ENCODE measurements at places on chromosomes 16 and 17. TPM values are rescaled to one million over a fixed set of nuclear protein-coding genes. Genes with fewer than 3 reads are reported as not detected.

GRCh38 chr16:87790292-87791100 lies 24.7 kb upstream of the KLHDC4 start:
- DNase-seq: peak; percentile 65

The HID1 gene
- total RNA-seq: 4.7 TPM

The SLC6A4 gene
- total RNA-seq: not detected

The MILR1 gene
- not detected for total RNA-seq

GRCh38 chr17:37301288-37301687 lies 74.5 kb upstream of the C17orf78 start:
- DNase-seq: peak; percentile 65

The TBC1D3H gene
- total RNA-seq: not detected

GRCh38 chr17:19728084-19728495 lies 11.7 kb upstream of the SLC47A2 start:
- peak; percentile 81 for DNase-seq

DNA sequence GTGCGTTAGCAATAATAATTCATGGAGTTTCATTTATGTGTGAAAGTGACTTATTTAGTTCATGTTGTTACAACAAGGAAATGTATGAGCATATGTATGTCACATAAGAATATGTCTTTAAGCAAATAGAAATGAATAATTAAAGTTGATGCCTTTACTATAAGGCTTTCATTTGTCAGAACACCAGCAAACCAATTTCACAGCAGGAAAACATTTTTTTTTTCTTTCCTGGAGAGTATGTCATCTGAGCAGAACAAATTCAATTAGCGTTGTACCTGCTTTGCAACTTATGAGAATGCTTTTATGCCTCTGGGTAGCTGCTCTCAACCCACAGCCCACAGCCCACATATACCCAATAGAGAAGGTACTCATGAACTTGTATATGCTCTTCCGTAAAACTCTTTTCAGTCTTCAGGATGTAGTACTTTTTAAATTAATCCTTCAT lies 26.3 kb upstream of the APOH start:
- DNase-seq: no peak

The ITGA2B gene
- 0.17 TPM for total RNA-seq

The CRHR1 gene
- not detected for total RNA-seq

DNA sequence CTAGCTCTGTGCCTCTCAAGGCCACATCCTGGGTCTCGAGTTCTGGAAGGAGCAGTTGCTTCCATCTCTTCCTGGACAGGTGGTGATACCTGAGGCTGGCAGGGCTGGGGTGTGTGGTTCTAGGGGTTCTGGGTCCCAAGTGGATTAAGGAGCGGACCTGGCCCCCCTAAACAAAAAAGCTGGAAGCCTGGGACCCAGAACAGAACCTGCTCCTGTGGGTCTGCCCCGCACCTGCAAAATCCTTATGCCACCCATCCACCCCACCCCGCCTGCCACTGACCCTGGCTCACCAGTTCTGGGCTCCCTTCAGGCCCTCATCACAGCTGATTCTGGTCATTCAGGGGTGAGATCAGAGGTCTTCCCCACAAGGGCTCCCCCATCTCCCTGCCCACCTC lies 44.8 kb downstream of the ADCY7 start:
- no peak for DNase-seq

DNA sequence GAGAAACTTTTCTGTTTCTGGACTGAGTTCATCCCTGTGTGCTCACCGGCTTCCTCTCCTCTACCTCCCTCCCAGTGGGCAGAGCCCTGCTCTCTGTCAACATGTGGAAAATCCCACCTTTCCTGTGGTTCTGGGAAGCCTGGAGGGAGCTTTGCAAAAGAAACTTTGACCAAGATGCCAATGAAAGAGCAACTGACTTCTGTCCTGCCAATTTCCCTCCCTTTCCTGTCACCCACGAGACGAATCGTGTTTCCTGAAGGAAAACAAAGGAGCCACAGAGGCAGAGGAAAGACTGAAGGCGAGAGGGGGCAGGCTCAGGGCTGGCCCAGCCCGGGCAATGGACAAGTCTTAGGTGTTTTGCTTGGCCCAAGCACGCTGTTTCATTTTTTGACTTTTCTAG lies 82.8 kb downstream of the PLCG2 start:
- DNase-seq: no peak

- DNase-seq: peak; percentile 88
Measured at GRCh38 chr16:67163164-67163998, 1.2 kb upstream of the HSF4 start.

GRCh38 chr17:34578016-34578415 lies 1.4 kb upstream of the TMEM132E start:
- no peak for DNase-seq

DNA sequence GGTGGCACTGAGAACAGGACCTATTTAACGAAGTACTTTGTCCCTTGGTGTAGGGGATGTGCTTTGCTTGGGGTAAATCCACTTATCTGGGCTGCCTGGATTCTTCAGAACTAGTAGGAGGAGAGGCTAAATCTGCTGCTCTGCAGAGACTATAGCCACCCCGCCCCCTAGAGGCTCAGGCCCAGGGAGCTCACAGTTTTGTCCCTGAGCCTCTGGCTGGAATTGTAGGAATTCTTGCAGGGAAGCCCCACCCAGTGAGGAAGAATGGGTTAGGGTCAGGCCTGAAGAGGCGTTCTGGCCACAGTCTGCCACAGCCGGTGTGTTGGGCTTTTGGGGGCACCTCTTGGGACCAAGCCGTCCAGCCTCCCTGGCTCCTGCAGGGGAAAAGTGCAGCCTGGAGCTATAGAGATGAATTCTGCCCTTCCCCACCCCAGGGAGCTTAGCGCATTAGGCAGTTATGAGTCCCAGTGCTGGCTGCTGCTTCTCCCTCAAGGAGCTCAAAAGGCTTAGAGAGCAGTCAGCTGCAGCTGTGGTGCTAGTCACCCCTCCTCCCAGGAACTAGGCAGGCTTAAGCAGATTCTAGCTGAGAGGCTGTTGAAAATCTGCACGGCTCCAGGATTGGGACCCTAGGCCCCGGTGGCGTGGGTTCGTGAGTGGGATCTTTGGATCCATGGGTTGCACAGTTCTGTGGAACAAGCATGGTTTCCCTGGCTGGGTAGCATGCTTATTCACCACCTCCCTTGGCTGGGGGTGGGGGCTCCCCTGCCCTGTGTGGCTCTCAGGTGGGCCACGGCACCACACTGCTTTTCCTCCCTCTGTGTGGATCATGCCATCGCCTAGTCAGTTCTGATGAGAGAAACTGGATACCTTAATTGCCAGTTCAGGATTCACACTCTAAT lies 237.4 kb upstream of the TOM1L1 start:
- no peak for DNase-seq

The CARD14 gene
- not detected for total RNA-seq

The CES1 gene
- total RNA-seq: not detected

DNA sequence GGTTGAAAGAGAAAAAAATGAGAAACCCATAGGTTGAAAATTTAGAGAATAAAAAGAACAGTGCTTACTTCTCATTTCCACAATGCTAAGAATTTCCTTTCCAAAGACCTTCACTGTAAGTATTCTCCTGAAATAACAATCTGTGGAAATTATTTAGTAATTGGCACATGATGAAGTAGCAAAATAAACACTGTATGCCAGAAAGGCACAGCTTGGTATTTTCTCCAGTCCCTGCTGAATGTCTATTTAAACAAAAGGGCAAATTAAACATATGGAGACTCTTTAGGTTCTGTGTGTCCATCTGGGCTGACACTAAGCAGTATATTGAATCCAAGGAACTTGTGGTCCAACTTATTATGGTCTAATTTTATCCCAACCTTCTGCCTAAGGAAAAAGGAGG lies 46.1 kb downstream of the CHCT1 start:
- peak; percentile 72 for DNase-seq

DNA sequence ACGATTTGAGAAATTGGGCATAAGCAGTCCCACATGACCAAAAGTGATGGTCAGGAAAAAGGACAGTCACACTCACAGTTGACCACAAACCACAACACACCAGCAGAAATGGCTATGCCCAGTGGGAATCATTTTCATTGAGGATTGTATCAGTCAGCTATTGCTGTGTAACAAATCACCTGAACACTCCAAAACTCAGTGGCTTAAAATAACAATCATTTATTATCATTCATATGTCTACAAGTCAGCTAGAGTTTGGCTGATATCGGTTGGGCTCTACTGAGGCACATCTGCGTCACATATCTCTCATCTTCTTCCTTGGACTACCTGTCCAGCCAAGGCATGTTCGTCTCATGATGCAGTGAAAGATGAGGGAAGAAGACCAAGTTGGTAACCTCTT lies 93.3 kb downstream of the CMC2 start:
- DNase-seq: no peak

The KCNH4 gene
- not detected for total RNA-seq

DNA sequence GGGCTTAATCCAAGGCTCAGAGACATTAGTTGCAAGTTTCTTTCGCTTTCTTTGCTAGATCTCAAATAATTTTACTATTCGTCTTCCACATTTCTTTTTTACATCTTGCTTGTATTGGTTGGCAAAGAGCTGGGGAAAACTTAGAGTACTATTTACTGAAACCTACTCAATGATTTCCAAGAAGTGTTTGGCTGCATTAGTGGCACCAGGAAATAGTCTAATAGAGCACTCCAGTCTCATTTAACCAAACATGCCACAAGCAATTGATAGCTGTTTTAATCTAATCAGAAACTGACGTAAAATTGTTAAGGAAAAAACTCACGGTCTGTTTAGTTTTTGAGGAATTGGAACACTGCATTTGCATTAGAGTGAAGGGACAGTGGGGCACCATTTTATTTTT lies 29.0 kb downstream of the NUP93 start:
- no peak for DNase-seq

- DNase-seq: no peak
Measured at GRCh38 chr17:39894681-39895376, 23.6 kb downstream of the GSDMB start.

DNA sequence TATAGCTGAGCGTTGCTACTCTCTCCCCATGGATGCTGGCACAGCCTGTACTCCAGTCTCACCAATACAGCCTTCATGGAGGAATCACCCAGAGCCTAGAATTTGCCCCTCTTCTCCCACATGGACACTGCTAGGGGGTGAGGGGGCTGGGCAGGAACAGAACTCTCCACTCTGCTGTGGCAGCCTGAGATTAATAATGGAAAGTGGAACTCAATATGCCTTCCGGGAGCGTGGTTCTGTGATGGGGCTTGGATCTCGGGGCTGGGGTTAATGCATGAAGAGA lies 1.2 kb downstream of the SLC9A5 start:
- no peak for DNase-seq

The SIRT7 gene
- total RNA-seq: 17.6 TPM

The MYL11 gene
- not detected for total RNA-seq

DNA sequence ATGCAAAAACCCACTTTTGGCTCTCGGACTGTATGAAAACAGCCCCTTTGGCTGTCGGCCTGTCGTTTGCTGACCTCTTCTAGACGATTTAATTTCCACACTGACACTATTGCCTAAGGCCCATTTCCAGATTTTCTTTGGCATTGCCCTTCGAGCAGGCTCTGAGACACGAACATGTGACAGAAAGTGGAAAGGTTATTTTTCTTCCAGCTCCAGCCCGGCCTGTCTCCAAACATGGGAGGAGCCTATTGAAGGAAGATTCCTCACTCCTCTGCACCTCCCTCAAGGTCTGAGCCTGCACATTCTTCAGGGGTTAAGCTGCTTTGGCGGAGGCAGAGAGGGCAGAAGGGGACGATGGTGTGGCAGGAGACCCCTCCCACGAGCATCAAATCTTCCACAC lies 85.9 kb upstream of the FOXF1 start:
- no peak for DNase-seq

DNA sequence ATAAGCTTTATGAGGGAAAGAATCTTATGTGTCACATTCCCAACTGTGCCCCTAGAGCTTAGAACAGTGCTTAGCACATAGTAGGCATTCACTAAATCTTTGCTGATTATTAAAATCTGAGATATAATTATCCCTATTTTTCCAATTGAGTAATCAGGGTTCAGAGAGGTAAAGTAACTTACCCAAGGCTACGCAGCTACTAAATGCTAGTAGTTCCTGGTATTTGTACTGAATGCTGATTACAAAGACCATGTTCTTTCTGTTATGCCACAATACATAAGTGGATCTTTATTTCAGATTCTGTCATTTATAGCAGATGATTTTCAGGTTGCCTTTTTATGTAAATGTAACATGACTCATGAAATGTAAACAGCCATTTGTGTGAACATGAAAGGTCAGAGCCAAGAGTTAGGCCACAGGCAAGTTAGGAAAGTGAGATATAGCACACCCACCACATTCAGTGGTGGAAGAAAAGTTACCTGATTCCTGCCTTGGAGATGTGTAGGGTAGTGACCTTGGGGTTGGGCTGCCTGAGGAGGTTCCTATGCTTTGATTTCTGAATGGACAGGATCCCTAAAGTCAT lies 77.2 kb downstream of the FTO start:
- DNase-seq: no peak

DNA sequence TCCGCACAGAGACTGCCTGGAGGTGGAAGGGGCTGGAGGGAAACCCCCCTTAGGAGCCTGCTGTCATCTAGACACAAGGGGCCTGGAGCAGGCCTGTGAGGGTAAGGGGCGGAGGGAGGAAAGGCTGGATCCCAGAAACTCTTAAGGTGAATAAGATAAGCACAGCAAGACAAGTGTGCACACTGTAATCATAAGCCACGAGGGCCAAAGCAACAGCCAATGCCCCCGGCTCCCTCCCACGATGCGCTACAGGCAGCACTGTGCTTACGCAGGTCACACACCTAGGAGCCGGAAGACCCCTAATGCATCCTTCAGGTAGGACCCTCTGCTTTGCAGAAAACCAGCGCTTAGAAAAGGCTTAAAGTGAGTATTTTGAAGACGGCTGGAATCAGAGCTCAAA lies 24.6 kb downstream of the ZFHX3 start:
- no peak for DNase-seq
